Progenitor cell of endocrine pancreas (in vitro differentiated cells): ENCODE measurements at places on chromosomes 2 and 18.

GRCh38 chr2:216562696-216563435 lies 64.2 kb downstream of the RPL37A start:
- DNase-seq: no peak

DNA sequence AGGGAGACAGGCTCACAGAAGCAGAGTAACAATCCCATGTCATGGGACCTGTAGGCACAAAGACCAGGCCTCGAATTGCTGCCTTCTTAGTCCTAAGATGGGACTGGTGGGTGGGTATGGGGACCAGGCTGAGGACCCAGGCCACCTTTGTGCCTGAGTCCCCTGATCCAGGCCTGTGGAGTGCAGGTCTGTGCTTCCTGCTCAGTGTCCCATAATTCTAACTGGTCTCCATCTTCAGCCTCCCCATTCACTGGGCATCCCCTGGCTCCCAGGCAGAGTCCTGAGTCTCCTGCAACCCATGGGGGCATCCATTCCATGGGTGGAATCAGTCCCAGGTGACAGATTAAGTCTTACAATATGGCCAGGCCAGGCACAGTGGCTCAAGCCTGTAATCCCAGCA lies 83.9 kb downstream of the SMAD7 start:
- no peak for DNase-seq

DNA sequence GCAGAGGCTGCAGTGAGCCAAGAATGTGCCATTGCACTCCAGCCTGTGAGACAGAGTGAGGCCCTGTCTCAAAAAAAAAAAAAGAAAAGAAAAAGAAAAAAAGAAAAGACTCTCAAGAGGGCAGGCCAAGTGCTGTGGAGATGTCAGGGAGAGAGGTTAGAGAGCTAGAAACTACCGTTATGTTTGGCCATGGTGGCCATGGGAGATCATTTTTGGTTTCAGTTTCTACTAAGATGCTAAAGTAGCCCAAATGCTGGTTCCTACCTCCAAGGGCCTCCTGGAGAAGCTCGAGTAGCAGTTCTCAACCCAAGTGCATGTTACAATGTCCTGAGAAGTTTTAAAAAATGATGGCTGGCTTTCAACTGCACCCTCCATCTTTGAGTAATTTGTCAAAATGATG lies 47.4 kb upstream of the TCF4 start:
- no peak for DNase-seq

DNA sequence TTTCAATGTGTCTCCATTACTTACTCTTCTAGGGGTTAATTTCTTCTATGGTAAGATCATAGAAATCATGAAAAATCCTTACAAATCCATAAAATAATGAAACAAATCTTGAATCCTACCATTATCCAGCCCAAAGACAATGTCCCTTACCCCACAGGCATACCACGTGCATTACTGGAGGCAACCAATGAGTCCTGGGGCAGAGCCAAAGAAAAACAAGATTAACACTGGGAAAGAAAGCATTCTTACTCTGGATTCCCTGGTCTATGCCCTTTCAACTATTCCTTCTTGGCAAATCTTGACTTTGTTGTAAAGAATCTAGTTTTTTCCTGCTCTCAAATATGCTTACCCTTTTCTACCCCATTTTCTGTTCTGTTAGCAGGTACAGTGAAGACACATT lies 3.1 kb upstream of the GALNT1 start:
- no peak for DNase-seq

GRCh38 chr2:39266139-39266805 lies 22.5 kb upstream of the CDKL4 start:
- DNase-seq: no peak

- no peak for DNase-seq
Measured at GRCh38 chr2:179974761-179975160, 32.3 kb downstream of the CWC22 start.

DNA sequence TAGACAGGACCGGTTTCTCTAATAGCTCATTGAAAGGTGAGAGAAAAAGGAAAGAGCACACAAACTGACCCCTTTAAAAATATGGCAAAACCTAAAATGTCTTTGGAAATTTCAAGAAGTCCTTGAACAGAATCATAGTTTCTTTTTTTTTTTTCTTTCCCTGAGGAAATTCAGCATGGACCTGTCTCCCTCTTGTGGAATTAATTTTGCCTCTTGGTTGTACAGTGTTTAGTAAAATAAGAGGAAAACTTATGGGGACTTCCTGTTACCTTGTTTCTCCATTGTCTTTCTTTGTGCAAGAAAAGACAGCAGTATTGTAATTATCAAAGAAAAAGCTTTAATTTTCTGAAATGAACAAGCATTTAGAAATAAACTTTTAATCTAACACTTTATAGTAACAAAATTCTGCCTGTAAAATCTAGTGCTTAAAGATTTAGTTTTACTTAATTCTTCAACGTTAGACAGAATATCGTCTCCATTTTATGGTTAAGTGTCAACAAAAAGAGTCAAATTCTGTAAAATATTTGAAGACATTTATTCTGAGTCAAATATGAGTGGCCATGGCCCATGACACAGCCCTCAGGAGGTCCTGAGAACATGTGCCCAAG lies 176.3 kb upstream of the NABP1 start:
- no peak for DNase-seq

GRCh38 chr2:191045141-191045540 lies 31.2 kb upstream of the STAT1 start:
- no peak for DNase-seq

GRCh38 chr18:10523544-10523943 lies 2.3 kb upstream of the NAPG start:
- DNase-seq: no peak

DNA sequence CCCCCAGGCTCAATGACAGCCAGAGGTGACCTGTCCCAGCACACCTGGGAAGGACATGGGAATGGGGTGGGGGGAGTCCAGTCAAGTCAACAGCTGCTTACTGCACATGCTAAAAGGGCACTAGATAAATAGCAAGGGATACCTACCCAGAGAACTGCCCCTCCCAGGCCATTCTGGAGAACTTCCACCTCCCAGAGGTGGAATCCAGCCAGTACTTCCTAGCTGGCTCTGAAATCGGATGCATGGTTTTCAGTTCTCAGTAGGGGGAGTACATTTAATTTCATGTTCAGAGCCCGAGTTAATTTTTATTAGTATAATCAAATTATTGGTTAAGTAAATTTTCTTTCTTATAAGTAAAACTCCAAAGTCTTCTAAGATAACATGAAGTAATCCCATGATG lies 28.9 kb upstream of the ITGA6 start:
- DNase-seq: no peak

- no peak for DNase-seq
Measured at GRCh38 chr18:12921178-12921577, 26.6 kb upstream of the SEH1L start.

- no peak for DNase-seq
Measured at GRCh38 chr2:211329882-211330281, 773.5 kb downstream of the CPS1 start.

GRCh38 chr2:172763079-172763478 lies 27.4 kb downstream of the RAPGEF4 start:
- DNase-seq: no peak

GRCh38 chr2:40371525-40372282 lies 80.2 kb downstream of the SLC8A1 start:
- no peak for DNase-seq

- DNase-seq: no peak
Measured at GRCh38 chr18:58429442-58429841, 199.4 kb downstream of the ALPK2 start.

DNA sequence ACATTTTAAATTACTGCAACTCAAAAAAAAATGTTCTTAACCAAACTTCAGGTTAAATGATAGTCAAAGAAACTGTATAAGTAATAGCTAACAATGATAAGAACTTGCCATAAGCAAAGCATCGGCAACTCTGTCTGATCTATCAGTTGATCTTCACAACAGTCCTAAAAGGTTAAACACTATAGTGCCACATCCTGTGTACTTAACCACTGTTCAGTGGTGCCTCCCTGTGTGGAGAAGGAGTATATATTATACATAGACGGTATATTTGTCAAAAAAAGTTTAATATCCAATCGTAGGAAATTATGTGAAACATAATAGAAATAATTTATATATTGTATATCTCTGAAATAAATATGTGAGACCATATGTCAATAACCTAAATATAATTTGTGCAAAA lies 13.0 kb downstream of the DTNA start:
- no peak for DNase-seq

DNA sequence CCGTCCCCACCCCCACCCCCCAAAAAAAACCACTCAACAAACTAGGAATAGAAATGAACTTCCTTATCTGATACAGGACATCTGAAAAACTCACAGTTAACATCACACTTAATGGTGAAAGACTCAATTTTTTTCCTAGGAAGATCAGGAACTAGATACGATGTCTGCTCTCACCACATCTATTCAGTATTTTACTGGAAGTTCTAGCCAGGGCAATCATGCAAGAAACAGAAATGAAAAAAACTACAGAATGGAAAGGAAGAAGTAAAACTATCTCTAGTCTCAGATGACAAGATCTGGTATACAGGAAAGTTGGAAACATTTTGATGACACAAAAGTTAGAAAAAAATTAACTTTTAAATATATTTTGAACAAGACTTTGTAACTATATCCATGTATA lies 114.4 kb upstream of the FZD5 start:
- DNase-seq: no peak

DNA sequence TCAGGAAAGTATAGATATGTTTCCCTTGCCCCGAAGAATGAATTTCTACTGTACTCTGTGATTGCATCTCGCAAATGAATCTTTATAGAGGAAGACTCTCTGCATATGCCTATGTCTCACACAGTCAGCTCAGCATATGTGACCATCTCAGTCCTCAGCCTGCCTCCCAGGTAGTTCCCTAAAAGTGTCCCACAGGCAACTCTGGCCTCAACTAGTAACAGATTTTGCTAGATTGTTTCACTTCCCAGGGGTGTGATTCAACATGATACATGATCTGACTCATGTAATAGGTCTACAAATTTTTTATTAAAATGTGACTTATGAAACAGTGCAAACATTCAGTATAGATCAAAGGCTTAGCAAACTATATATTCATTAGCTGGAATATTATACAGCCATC lies 296.6 kb upstream of the CRIM1 start:
- DNase-seq: no peak

DNA sequence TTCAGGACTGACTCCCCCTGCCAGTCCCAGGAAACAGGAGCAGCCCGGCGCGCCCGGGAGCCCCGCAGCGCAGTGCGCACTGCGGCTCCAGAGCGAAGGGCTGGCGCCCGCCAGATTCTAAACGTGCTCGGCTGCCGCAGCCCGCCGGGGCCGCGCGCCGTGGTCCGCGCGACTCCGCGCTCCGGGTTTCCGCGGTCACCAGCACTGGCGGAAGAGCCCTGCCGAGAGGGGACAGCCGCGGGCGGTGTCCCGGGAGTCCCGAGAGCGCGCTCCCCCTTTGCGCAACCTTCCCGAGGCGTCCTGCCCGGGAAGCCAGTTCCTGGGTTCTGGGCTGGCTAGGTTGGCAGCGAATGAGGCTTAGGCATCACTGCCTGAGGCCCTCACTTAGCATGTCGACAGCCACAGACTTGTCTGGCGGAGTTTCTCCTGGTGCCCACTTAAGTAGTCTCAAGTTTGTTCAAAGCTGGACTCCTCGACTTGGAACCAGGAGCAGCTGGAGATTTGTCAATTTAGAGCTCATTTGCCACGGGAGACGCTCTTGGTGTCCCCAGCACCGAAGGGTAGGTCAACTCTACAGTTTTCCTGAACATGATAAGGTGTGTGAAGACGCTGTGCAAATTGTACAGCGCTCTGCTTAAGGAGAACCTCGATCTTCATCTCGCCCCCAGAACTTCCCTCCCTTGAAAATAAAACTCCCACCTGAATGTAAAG lies 1.5 kb upstream of the VSNL1 start:
- DNase-seq: peak; percentile 66

DNA sequence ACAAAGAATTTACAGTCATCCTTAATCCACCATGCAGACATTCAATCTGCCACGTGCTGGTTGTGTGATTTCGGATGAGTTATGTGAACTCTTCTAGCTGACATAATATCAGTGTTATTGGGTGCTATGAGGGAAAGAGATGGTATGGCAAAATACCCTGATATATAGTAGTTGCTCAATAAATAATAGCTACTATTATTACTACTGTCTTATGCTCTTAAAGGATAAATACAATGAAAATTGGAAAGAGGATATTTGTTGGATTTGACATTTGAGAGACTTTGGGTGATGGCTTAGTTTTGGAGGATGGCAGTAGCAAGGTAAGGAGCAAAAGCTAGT lies 86.5 kb downstream of the MYO3B start:
- DNase-seq: no peak

- DNase-seq: no peak
Measured at GRCh38 chr2:46034535-46034934, 262.7 kb upstream of the EPAS1 start.

DNA sequence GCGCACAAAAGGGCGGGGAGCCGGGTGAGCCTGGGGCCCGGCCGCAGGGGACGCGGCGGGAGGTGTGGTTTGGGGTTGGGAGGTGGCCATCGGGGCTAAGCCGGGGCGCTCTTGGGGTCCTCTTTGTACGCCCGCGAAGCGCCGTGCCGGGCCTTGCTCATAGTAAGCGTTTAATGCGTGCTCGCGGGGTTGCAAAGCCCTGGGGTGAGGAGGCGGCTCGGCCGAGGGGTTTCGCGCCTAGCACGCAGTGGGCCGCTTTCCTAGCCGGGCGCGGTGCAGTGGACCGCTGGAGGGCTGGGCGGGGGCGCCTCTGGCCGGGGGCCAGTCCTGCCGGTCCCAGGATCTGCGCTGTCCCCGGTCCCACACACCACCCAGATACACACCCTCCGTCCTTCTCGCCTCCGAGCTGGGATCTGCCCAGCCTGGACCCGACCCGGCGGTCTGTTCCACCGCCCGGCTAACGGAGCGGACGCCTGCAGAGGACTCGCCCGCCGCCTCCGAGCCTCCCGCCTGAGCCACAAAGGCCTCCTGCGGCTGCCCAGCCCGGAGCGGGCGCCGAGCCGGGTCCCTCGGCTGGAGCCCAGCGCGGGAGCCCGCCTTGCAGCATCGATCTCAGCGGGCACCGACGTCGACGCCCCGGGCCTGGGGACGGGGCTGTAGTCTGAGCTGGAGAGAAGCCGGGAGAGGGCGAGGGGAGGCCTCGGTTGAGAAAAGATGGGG lies 564 bp downstream of the DPYSL5 start:
- peak; percentile 55 for DNase-seq

DNA sequence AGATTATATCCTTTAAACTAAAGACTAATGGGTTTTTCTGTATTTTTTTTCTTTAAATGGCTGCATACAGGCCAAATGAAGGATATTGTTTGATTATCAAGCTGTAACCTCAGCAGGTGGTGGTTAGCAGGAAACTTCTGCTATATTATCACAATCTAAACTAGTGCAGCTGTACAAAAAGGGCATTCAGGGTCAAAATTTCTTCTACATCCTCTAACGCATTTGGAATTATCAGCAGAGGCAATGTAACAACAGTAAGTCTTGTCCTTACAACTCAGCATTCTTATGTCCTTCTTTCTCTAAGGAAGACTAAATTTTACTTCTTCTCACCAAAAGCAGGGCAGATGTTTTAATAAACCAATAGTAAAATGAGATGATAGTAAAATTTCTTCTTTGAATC lies 135.8 kb upstream of the FN1 start:
- no peak for DNase-seq

DNA sequence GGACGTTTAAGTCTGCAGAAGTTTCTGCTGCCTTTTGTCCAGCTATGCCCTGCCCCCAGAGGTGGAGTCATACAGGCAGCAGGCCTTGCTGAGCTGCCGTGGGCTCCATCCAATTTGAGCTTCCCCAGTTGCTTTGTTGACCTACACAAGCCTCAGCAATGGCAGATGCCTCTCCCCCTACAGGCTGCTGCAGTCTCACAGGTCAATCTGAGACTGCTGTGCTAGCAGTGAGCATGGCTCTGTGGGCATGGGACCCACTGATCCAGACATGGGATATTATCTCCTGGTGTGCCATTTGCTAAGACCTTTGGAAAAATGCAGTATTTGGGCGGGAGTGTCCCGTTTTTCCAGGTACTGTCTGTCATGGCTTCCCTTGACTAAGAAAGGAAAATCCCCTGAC lies 726.0 kb downstream of the ERBB4 start:
- DNase-seq: no peak
